Large intestine (tissue), 12 donors: ENCODE measurements at places on chromosomes 2 and 18. TPM values are rescaled to one million over a fixed set of nuclear protein-coding genes. Genes with fewer than 3 reads are reported as not detected.

- no peak for DNase-seq
- H3K27ac ChIP-seq: no peak overlapping the region
- H3K4me1 ChIP-seq: no peaks in the 10 kb centered on the region
- H3K4me3 ChIP-seq: no peak overlapping the region
- no peaks in the 10 kb centered on the region for H3K36me3 ChIP-seq
Measured at GRCh38 chr2:181846399-181847197, 44.9 kb upstream of the ITPRID2 start.

GRCh38 chr2:176682278-176682677 lies 413.0 kb downstream of the MTX2 start:
- no peak for DNase-seq
- H3K4me1 ChIP-seq: no peaks in the 10 kb centered on the region
- no peak overlapping the region for H3K4me3 ChIP-seq
- no peaks in the 10 kb centered on the region for H3K36me3 ChIP-seq

GRCh38 chr18:6150430-6150829 lies 255.1 kb upstream of the TMEM200C start:
- H3K36me3 ChIP-seq: no peaks in the 10 kb centered on the region
- no peaks in the 10 kb centered on the region for H3K4me1 ChIP-seq
- no peak for DNase-seq
- no peaks in the 10 kb centered on the region for H3K27me3 ChIP-seq
- H3K4me3 ChIP-seq: no peak overlapping the region

- no peaks in the 10 kb centered on the region for H3K27me3 ChIP-seq
- no peak for DNase-seq
- no peak overlapping the region for H3K27ac ChIP-seq
- no peak overlapping the region for H3K4me3 ChIP-seq
- no peaks in the 10 kb centered on the region for H3K4me1 ChIP-seq
Measured at GRCh38 chr2:11292464-11293255, 51.8 kb downstream of the ROCK2 start.

GRCh38 chr18:54323970-54324369 lies 33.7 kb downstream of the STARD6 start:
- no peaks in the 10 kb centered on the region for H3K27me3 ChIP-seq
- H3K4me1 ChIP-seq: no peaks in the 10 kb centered on the region
- DNase-seq: no peak
- no peaks in the 10 kb centered on the region for H3K36me3 ChIP-seq
- no peak overlapping the region for H3K4me3 ChIP-seq
- no peak overlapping the region for H3K27ac ChIP-seq

DNA sequence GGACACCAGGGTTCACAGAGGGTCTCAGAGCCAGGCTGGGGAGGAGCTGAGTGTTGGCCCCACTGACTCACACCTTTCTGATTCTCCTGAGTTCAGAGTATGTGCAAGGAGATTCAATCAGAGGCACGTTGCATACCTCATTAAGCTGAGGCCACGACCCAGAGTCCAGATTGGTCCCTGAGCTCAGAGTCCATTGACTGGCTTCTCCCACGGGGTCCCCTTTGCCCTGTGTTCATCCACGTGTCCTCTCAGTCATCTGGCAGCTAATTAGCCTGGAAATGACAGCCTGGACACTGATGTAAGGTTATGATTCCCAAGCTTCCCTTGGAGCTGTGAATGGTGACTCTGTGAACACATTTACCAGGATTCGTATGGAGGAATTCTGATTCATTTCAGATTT lies 267.2 kb downstream of the SH3BP4 start:
- H3K27ac ChIP-seq: no peak overlapping the region
- no peak overlapping the region for H3K4me3 ChIP-seq
- DNase-seq: peak; percentile 88
- peaks cover 4% of the 10 kb centered on the region for H3K27me3 ChIP-seq
- no peaks in the 10 kb centered on the region for H3K36me3 ChIP-seq
- peaks cover 8% of the 10 kb centered on the region for H3K4me1 ChIP-seq

DNA sequence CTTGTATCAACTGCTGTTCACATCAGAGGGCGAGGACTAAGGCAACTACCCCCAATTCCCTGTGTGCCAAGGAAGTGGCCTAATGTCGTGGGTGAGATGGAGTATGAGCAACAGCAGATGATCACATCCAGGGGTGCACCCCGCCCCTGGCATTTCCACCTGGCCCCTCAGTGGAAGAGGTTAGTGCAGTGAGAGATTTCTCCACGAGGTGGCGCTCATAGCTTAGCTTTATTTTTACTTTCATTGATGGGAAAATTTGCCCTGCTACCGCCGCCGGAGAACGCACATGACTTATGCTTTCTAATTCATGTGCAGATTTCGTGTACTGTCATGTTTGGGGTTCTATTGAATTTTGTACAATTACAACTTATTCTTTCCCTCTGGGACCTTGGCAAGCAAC lies 470.6 kb upstream of the MEX3C start:
- no peaks in the 10 kb centered on the region for H3K4me1 ChIP-seq
- no peak overlapping the region for H3K4me3 ChIP-seq
- no peak overlapping the region for H3K27ac ChIP-seq
- peak; percentile 37 for DNase-seq
- H3K27me3 ChIP-seq: no peaks in the 10 kb centered on the region
- no peaks in the 10 kb centered on the region for H3K36me3 ChIP-seq

DNA sequence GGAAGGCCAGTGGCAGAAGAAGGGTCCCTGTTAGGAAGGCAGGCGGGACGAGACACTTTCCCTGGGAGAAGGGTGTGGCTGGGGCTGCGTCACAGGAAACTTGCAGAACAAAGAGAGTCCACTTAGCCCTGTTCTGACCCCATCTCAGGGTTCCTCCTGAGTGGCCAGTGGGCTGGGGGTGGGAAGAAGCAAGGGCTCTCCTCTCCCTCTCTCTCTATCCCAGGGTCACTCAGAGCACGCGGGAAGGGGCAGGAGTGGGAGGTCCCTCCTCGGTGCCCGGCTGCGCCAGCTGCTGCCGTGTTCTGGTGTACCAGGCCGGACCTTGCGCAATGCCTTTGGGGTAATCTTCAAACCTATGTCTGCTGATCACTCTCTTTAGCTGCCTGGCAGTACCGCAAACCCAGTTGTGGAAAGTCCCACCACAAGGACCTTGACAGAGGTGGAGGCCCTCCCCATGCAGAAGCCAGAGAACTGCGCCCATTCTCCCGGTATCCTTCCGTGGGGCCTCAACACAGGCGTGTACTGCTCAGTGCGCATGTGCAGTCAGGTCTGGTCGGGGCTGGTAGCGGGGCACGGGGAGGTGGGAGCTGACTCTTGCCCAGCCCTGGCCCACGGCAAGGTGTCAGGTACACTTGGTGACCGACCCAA lies 47.8 kb upstream of the ST3GAL5 start:
- H3K36me3 ChIP-seq: no peaks in the 10 kb centered on the region
- no peak for DNase-seq

- H3K27ac ChIP-seq: no peak overlapping the region
- H3K4me1 ChIP-seq: peaks cover 4% of the 10 kb centered on the region
- no peaks in the 10 kb centered on the region for H3K36me3 ChIP-seq
- DNase-seq: no peak
- H3K4me3 ChIP-seq: no peak overlapping the region
Measured at GRCh38 chr18:45662468-45662867, 47.2 kb downstream of the SLC14A2 start.

DNA sequence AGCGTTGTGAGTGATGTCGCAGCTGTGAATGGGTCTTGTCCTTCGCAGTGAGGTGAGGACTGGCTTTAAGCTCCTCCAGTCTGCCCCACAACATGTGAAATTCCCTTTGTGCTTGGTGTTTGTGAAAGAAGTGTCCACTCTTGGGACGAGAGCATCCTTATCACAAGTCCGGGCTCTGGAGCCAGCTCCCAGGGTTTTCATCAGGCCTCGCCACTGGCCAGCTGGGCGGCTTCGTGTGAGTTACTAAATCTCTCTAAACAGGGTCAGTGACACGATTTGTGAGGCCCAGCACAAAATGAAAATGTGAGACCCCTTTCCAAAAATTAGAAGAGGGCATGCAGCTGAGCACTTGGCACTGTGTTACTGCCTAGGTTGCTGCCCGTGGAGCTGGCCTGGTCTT lies 115.9 kb downstream of the VAPA start:
- DNase-seq: no peak
- no peaks in the 10 kb centered on the region for H3K4me1 ChIP-seq
- no peak overlapping the region for H3K4me3 ChIP-seq
- H3K27me3 ChIP-seq: no peaks in the 10 kb centered on the region
- H3K27ac ChIP-seq: no peak overlapping the region

- H3K27ac ChIP-seq: no peak overlapping the region
- no peaks in the 10 kb centered on the region for H3K4me1 ChIP-seq
- H3K36me3 ChIP-seq: no peaks in the 10 kb centered on the region
- H3K27me3 ChIP-seq: no peaks in the 10 kb centered on the region
Measured at GRCh38 chr2:66364495-66365333, 70.2 kb upstream of the MEIS1 start.

GRCh38 chr2:85434696-85435095 lies 16.2 kb downstream of the SH2D6 start:
- no peak overlapping the region for H3K4me3 ChIP-seq
- no peak for DNase-seq
- no peaks in the 10 kb centered on the region for H3K36me3 ChIP-seq
- peaks cover 42% of the 10 kb centered on the region for H3K4me1 ChIP-seq

DNA sequence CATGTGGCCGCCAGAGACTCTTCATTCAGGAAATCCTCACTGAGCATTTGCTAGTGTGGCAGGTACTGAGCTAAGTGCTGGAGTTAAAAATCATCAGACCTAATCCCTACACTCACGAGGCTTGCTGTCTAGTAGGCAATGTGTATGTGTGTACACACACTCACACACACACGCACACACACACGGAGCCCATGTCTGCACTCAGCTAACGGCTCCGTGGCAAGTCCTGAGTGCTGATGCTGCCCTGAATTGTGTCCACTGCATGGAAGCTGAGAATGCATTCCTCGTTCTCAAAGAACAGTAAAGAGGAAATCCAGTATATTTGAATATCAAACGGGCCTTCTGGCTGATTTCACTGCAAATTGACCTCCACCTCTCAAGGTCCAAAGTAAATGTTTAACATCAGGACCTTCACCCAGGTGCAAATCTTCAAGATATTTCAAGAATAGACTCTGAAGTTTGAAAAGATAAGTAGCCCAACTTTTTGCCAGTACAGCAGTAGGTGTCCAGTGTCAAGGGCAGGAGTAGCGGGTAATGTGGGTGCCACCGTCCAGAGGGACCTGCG lies 136.1 kb upstream of the TTC39C start:
- peak; percentile 47 for DNase-seq
- H3K4me3 ChIP-seq: no peak overlapping the region
- H3K27me3 ChIP-seq: no peaks in the 10 kb centered on the region
- H3K36me3 ChIP-seq: peaks cover 5% of the 10 kb centered on the region
- peak overlapping the region; percentile 27 for H3K27ac ChIP-seq

- H3K4me3 ChIP-seq: no peak overlapping the region
- H3K27me3 ChIP-seq: no peaks in the 10 kb centered on the region
- no peak overlapping the region for H3K27ac ChIP-seq
- no peak for DNase-seq
- no peaks in the 10 kb centered on the region for H3K36me3 ChIP-seq
- H3K4me1 ChIP-seq: no peaks in the 10 kb centered on the region
Measured at GRCh38 chr18:63869374-63869773, 18.1 kb upstream of the SERPINB2 start.

SLC14A1 gene
- 1.3 TPM for polyA plus RNA-seq

TNFAIP6 gene
- polyA plus RNA-seq: 2.9 TPM

PLCD4 gene
- 4.0 TPM for polyA plus RNA-seq

AFF3 gene
- polyA plus RNA-seq: 4.8 TPM

KLHL14 gene
- 0.39 TPM for polyA plus RNA-seq

APCDD1 gene
- 4.1 TPM for polyA plus RNA-seq
